ENCODE measurements at places on chromosomes 6 and 20.
A peak's percentile ranks its signal among the peaks of the same experiment; 100 is the strongest.

- DNase-seq: no peak
Observed at GRCh38 chr6:108068618-108069017, 5.9 kb downstream of the OSTM1 start.

- DNase-seq: no peak
Observed at GRCh38 chr6:126148853-126149252, 162.5 kb downstream of the TRMT11 start.

GRCh38 chr6:154298297-154298696, 58.3 kb downstream of the IPCEF1 start:
- DNase-seq: no peak

- DNase-seq: peak; percentile 98
Observed at GRCh38 chr20:19974630-19975435, 42.3 kb upstream of the NAA20 start.

DNA sequence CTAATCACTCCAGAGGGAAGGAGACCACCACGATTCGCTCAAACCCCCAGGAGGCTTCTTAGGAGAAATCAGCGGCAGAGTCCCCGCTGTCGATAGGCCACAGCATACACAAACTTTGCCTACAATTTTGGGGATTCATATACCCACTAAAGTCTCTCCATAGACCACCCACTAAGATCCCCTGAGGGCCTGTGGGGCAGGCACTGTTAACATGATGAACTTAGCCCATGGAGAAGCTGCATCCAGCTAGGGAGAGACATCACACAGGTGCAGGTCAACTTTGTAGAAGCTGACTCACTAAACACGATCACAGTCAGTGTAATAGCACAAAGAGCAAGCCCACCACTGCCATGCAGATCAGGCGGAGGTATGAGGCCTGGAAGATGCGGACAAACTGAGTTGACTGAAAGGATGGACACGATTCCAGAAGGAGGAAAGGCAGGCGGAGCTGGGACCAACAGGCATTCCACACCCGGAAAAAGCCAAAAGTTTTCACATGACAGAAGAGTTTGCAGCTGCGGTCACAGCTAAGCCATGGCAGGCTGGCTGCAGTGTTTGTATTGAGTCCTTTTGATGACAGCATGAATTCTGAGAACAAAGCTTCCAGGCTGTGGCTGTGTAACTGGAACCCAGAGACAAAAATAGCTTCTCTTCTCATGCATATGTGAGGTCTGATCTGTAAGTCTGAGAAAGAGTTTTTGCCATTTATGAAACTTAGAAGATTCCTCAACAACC, 75.7 kb upstream of the QKI start:
- no peak for DNase-seq

DNA sequence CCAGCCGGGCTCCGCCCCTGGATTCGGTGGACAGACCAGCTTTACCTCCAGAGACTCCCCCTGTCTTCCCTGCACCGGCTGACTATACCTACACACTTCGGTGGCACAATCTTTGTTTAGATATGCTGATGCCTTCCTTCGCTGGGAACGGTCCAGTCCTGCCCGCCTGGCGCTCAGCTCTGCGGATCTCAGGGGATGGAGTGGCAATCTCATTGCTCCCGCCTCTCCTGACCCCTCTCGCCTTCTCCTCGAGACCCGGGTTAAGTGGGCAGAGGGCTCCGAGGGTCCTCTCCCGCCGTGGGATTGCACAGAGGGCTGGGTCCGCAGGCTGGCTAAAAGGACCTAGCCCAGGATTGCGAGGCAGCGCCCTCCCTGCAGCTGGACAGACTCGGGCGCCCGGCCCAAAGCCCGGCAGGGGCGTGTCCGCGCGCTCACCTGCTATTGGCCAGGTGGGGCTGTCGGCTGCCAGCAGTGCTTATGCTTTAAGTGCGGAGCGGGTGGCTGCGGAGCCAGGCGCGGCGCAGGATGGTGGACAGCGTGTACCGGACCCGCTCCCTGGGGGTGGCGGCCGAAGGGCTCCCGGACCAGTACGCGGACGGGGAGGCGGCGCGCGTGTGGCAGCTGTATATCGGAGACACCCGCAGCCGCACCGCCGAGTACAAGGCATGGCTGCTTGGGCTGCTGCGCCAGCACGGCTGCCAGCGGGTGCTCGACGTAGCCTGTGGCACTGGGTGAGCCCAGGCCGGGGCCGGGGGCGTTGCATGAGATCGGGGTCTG, at the start of gene GNMT:
Gene GNMT, plus strand, starts transcription at position 512 of the 777 bp plus-strand sequence. Its CDS starts 14 bp downstream, at position 526.
- no peak for DNase-seq

DNA sequence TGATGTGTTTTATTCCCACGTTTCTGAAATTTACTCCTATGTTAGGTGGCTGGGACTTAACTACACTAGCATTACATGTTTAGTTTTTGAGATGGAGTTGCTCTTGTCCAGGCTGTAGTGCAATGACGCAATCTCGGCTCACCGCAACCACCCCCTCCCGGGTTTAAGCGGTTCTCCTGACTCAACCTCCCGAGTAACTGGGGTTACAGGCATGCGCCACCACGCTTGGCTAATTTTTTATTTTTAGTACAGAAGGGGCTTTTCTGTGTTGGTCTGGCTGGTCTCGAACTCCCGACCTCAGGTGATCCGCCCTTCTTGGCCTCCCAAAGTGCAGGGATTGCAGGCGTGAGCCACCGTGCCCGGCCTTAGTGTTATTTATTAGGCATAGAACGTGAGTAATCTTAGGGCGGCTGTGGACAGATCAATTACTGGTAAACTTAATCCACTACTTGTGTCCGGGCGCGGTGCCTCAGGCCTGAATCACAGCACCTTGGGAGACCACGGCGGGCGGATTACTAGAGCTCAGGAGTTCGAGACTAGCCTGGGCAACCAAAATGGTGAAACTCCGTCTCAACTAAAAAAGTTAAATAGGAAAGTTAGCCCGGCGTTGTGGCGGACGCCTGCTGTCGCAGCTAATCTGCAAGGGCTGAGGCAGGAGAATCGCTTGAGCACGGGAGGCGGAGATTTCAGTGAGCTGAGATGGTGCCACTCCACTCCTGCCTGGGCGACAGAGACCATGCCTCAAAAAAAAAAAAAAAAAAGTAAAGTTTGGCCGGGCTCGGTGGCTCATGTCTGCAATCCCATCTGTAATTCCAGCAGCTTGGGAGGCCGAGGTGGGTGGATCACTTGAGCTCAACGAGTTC, 123.7 kb upstream of the BTN3A2 start:
- no peak for DNase-seq
